ENCODE measurements at places on chromosomes 6 and 20.

GRCh38 chr20:53706466-53707370 is 113.1 kb upstream of the ZNF217 start:
- DNase-seq, result no peak

DNA sequence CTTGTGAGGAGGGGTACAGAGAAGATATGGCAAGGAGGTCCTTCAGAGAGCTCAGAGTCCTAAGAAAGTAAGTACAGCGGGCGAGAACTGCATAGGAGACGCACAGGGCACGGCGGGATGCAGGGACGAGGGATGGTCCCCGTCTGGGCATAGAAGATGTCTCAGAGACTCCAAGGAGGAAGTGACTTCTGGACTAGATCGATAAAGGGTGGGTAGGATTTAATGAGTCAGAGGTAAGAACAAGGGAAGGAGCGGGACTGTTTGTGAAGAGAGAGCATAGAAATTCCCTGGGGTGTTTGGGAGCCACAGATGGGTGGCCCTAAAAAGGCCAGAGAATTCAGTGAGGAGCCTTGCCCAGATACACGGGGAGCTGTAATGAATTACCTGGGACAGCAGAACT is 69.1 kb downstream of the FAM120B start:
- no peak for DNase-seq

DNA sequence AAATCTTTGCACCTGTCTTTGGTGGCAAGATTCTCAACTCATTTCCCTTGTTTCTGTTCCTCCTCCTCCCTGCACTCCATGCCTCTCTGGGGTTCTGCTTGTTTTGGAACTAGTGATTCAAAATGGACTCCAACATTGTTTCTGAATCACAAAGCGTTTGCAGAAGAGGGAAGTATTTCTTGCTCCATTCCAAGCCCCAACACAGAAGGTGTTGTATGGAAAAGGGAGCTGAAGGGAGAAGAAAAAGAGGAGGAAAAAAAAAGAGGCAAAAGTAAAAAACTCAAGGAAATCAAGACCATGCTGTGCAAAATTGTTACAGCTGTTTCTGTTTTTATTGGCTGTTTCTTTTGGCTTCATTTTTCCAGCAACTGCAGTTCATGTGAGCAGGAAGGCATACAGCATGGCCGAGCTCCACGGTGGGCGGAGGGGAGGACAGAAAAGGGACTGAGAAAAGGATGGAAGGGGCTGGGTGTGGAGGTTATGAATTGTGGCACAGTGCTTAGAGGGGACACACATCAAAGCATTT is 66.9 kb upstream of the PRL start:
- DNase-seq, result no peak

DNA sequence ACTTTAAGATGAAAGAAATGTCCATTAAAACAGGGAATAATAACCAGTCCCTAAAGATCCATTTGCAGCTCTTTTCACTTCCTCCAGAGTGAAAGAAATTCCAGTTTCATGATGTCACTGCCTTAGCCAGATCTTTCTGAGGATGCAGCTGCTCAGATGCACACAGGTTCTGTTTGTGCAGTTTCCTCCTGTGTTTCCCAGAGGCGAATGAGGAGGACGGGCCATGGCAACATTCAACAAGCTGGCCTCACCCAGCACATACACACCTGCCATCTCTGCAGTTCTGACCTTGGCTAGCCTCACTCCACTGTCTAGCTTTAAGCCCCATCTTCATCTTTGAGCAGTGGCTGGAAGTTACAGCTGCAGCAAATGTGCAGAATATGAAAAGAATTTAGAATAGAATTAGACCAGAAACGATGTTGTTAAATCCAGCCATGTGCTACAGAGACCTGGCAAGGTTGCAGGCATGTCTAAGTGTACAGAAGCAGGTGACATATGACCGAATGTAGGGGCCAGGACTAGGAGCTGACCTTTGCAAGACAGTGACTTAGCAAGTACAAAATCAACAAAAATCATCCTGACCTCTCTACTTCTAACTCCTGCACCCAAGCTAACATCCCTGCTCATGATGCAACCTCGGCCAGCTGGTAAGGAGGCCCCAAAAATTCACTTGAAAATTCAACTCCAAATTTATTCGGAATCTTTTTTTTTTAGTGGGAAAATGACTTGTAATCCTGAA is 35.0 kb downstream of the FAM50B start:
- no peak for DNase-seq

- DNase-seq, result no peak
Observed at GRCh38 chr6:170156448-170157375, 134.2 kb downstream of the DLL1 start.
